ENCODE measurements at places on chromosomes 3 and 15.

- no peak for DNase-seq
Observed at GRCh38 chr3:190169243-190169642, 48.5 kb upstream of the P3H2 start.

- DNase-seq: no peak
Observed at GRCh38 chr3:52225452-52226228, at the start of gene TLR9. TSS of gene TLR9 (minus strand) at chr3:52225645. CDS start at chr3:52225529, 116 bp downstream.

GRCh38 chr15:74373056-74373650 is 5.7 kb upstream of the CYP11A1 start:
- DNase-seq: no peak

GRCh38 chr15:39285663-39286062 is 295.2 kb upstream of the THBS1 start:
- no peak for DNase-seq

GRCh38 chr3:125594581-125595011 is 701 bp downstream of the OSBPL11 start:
- no peak for DNase-seq

GRCh38 chr15:89034305-89034704 is 54.0 kb upstream of the ABHD2 start:
- no peak for DNase-seq
